ENCODE measurements at places on chromosomes 16 and 17. TPM values are rescaled to one million over a fixed set of nuclear protein-coding genes. Genes with fewer than 3 reads are reported as not detected.

KRT17 gene
- total RNA-seq, result 0.90 TPM

OSGIN1 gene
- 25.8 TPM for total RNA-seq

SP2 gene
- 17.4 TPM for total RNA-seq

CNGB1 gene
- 0.07 TPM for total RNA-seq

C1QTNF8 gene
- not detected for total RNA-seq

ICAM2 gene
- not detected for total RNA-seq

AOC2 gene
- 2.0 TPM for total RNA-seq

KCNJ2 gene
- 0.09 TPM for total RNA-seq

NPIPB6 gene
- total RNA-seq, result 2.0 TPM

DPEP3 gene
- total RNA-seq, result not detected

RHBDF2 gene
- 68.3 TPM for total RNA-seq

SOST gene
- total RNA-seq, result not detected

CRK gene
- total RNA-seq, result 84.9 TPM

ACSM2A gene
- total RNA-seq, result not detected

PRKCB gene
- 0.15 TPM for total RNA-seq

PFN1 gene
- total RNA-seq, result 3,052 TPM

METTL22 gene
- 25.5 TPM for total RNA-seq

SMIM36 gene
- not detected for total RNA-seq

IL21R gene
- not detected for total RNA-seq

TVP23A gene
- not detected for total RNA-seq

DHX58 gene
- 0.62 TPM for total RNA-seq

KRTAP4-9 gene
- not detected for total RNA-seq

GPRC5C gene
- 72.7 TPM for total RNA-seq

EIF3CL gene
- total RNA-seq, result 64.2 TPM

CCL4L2 gene
- total RNA-seq, result not detected

TMC5 gene
- 6.4 TPM for total RNA-seq

ABCA9 gene
- total RNA-seq, result not detected

CBX2 gene
- total RNA-seq, result 19.2 TPM

SKA2 gene
- total RNA-seq, result 183 TPM

CA7 gene
- total RNA-seq, result not detected

CDH1 gene
- 3.7 TPM for total RNA-seq

KRTAP2-2 gene
- not detected for total RNA-seq

VMO1 gene
- total RNA-seq, result 1.5 TPM

TTYH2 gene
- total RNA-seq, result 1.9 TPM

ZNF200 gene
- total RNA-seq, result 9.6 TPM

CCP110 gene
- total RNA-seq, result 9.9 TPM

KIF18B gene
- 40.2 TPM for total RNA-seq

ATP1B2 gene
- 0.23 TPM for total RNA-seq

GALNS gene
- total RNA-seq, result 47.3 TPM

HBA2 gene
- total RNA-seq, result 0.55 TPM

CDK5R1 gene
- total RNA-seq, result 3.5 TPM

KRTAP9-8 gene
- total RNA-seq, result not detected

RTN4RL1 gene
- 3.2 TPM for total RNA-seq

PAQR4 gene
- total RNA-seq, result 45.8 TPM
